ENCODE measurements at places on chromosomes 1 and 21.

DNA sequence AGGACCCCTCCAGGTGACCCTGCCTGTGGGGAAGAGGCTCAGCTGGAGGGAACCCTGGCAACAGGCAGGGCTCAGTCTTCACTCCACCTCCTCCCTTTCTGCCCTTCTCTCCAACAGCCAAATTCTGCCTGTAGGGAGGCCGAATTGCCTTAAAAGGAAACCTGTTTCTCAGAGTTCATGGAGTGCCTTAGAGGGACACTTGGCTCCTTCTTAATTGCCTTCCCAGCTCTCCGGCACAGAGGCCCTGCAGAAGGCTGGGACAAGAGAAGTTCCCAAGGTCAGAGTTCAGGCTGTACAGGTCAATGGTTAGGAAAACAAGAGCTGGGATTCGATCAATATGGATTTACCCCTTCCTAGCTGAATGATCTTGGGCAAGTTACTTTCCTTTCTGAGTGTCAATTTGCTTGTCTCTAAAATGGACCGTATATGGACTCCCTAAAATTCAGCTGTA is 6.2 kb downstream of the CSRP1 start:
- DNase-seq: no peak

GRCh38 chr21:42991992-42992740 is 17.8 kb downstream of the PKNOX1 start:
- DNase-seq: no peak

GRCh38 chr1:214830941-214831340 is 227.9 kb downstream of the CENPF start:
- DNase-seq: no peak

- DNase-seq: no peak
These were observed 79.5 kb downstream of the STUM start for GRCh38 chr1:226627924-226628611.

- DNase-seq: no peak
These were observed 239.2 kb upstream of the RAB4A start for GRCh38 chr1:229031481-229032341.

GRCh38 chr1:151942882-151943281 is 33.6 kb upstream of the THEM4 start:
- no peak for DNase-seq

DNA sequence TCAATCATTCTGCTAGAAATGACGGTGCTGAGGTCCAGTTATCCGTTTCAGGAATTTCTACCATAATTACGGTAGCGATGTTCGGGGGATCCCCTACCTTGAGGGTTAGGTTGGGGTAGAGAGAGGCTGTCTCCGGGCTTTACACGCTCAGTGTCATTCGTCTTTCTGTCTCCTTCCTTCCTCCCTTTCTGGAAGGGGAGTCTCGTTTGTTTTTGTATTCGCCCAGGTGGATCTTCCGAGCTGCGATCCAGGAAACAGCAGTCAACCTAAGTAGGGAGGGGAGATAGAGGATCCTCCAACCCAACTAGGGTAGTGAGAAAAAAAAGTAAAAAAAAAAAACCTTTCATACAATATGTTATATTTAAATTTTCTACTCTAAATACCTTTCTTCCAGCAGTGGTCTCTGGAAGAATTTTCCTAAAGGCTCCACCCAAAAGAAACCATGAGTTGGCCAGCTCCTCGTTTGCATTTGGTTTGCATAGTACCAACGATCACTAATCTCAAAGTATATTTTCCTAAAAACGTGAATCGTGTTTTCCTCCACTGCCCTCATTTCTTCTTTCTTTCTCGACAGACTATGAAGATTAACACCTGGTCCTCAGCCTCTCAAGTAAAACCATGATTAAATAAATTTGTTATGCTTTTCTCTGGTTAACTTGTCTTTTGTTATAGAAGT is 611 bp upstream of the PIK3C2B start:
- DNase-seq: no peak

DNA sequence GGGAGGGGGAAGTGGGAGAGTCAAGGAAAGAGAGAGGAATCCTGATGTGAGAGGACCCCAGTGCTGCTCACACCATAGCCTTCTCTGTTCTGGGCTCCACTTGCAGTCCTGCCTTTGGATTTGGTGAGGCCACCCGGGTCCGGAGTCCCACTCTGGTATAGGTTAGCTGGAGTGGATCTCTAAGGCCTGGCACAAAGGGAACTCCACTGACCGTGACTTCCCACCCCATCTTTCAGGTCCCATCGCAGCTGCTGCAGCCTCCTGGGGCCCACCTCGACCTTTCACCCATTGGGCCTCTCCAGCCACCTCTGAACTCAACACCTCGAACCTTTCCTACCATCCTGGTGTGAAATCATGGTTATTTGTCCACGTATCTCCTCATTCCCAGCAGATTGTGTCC is 324.4 kb downstream of the MATN1 start:
- no peak for DNase-seq

GRCh38 chr1:222546548-222547259 is 1.2 kb downstream of the HHIPL2 start:
- DNase-seq: no peak

- DNase-seq: no peak
These were observed 24.1 kb downstream of the PIGM start for GRCh38 chr1:160007577-160008200.

DNA sequence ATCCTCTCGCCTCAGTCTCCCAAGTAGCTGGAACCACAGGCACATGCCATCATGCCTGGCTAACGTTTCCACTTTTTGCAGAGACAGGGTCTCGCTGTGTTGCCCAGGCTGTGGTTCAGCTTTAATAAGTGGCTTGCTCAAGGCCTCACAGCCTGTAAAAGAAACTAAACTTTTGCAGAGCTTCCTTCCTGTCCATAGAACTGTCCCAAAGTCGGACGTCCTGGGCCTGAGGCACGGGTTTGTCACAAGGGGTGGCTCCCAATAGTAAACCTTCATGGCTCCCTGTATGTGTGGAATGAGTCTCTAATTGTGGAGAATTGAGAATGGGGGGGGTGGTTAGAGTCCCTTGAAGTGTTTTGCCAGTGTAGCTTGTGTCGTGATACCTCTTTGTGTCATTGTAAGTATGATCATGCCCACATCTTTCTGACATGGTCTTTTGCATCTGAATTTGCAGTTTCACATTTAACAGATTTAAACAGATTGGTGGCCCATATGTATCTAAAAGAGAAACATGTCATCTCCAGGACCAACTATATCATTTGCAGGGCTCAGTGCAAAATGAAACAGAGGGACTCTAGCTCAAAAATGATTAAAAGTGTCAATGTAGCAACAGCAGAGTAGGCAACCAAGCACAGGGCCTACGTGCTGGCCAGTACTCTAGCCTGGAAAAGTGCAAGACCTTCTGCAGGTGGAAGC is 332.1 kb downstream of the KIF26B start:
- DNase-seq: no peak

DNA sequence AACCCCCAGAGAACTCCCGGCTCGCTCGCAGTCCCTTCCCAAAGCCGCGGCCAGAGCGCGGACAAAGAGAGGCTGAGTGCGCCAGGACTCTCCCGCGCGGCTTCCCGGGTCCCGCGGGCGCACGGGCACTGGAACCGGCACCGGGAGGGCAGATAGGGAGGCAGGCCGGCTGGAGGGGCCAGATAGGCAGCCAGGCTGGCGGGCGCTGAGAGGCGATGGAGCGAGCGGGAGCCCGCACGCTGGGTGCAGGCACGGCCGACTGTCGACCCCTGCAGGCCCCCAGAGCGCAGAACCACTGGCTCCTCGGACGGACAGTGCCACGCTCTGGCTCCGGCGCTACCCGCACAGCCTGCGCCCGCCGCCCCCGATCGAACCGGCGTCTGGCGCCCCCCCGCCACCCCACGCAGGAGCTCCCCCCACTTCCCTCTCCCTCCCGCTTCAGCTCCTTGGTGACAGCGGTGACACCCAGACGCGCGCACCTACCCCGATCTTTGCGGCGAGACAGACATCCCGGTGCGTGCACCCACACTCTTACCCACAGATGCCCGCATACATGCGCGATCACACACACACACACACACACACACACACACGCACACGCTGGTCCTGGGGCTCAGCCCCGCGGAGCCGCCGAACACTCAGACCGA is 534 bp downstream of the SLC6A9 start:
- DNase-seq: no peak

DNA sequence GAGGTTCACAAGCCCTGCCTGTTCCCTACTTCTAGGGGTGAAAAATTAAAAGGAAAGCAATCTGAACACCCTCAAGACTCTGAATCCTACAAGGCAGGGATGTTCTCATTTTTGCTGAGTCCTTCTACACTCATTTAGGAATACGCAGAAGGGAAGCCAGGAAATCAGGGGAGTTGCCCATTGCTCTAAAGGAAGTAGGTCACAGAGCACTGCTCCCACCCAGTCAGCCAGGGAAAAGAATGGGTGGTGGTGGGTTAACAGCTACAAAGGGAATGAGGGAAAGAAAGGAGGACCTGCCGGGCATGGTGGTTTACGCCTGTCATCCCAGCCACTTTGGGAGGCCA is 2.4 kb upstream of the CTTNBP2NL start:
- no peak for DNase-seq

DNA sequence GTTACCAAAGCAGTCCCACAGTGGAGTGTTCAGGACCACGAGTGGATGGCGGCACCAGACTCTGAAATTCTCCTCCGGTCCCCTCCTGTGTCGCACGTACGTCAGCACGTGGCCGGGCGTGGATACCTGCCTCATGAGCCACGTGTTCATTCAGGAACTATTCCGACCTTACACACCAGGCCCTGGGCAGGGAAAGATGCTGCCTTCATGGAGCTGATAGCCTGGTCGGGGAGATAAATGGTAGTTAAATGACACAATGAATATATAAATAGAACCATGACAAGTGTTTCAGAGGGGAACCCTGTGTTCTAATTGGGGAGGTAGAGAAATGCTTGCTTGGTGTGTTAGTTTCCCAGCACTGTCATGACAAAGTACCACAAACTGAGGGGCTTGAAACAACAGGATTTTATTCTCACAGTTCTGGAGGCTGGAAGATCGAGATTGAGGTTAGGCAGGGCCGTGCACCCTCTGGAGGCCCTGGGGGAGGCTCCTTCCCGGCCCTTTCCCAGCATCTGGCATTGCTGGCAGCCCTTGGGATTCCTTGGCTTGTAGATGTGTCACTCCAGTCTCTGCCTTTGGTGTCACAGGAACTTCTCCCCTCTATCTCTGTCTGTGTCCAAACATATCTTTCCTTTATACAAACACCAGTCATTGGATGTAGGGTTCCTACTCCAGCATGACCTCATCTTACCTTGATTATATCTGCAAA is 28.9 kb upstream of the GPR137B start:
- DNase-seq: no peak

DNA sequence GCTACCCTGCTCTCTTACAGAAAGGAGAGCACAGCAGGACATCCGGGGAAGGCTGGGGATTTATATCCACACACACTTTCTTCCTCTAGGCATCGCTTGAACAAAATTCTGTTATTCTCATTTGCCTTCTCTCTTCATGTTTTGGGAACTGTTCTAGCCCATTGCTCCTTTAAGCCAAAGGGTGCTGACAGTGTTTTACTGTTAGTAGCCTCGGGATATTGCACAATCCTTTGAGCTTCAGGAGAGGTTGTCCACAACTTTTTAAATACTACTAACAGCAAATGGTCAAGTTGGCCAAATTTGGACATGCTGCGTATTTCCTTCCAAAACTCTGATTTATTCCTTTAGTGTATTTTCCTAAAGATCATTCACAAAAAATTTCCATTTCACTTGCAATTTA is 579.2 kb upstream of the RGS18 start:
- DNase-seq: no peak

- no peak for DNase-seq
These were observed 256.3 kb upstream of the DUSP10 start for GRCh38 chr1:221998186-221998612.

GRCh38 chr1:76542359-76542758 is 324.9 kb upstream of the ST6GALNAC5 start:
- DNase-seq: no peak

- DNase-seq: no peak
These were observed 4.2 kb downstream of the IGSF21 start for GRCh38 chr1:18111605-18112297.

GRCh38 chr1:108042610-108043009 is 77.6 kb upstream of the VAV3 start:
- DNase-seq: no peak
